ENCODE measurements at places on chromosomes 3 and 15.

- no peak for DNase-seq
These were observed 789.2 kb downstream of the DIPK2A start for GRCh38 chr3:144760831-144761230.

- no peak for DNase-seq
These were observed 601 bp upstream of the HYAL2 start for GRCh38 chr3:50323092-50323600.

GRCh38 chr15:49888323-49888693, 230.7 kb downstream of the ATP8B4 start:
- no peak for DNase-seq

DNA sequence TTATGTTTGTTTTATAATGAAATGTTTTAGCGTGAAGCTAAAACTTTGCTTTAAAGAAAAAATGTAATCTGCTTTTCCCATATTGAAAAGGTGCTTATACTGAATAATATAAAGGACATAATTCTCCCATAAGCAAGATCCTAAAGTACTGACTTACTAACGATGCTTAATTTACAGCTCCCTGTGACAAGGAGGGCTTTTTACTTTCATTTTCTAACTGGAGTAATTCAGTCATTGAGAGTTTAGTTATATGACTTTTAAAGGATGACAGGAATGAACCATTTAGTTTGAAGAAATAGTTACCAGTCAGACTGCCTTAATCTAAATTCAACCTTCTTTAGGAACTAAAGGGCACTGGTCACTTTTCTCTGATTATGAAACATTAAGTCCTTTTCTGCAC, 19.3 kb upstream of the ZPLD1 start:
- no peak for DNase-seq

- DNase-seq: no peak
These were observed 32.9 kb downstream of the AP3S2 start for GRCh38 chr15:89860891-89861290.

GRCh38 chr15:58755956-58756355, 6.4 kb upstream of the ADAM10 start:
- DNase-seq: no peak

- peak; percentile 18 for DNase-seq
These were observed 122.4 kb downstream of the RAP2B start for GRCh38 chr3:153284282-153284938.

- no peak for DNase-seq
These were observed 35.2 kb upstream of the TF start for GRCh38 chr3:133711013-133711412.

GRCh38 chr15:40443846-40444245, 3.1 kb downstream of the BAHD1 start:
- DNase-seq: no peak

DNA sequence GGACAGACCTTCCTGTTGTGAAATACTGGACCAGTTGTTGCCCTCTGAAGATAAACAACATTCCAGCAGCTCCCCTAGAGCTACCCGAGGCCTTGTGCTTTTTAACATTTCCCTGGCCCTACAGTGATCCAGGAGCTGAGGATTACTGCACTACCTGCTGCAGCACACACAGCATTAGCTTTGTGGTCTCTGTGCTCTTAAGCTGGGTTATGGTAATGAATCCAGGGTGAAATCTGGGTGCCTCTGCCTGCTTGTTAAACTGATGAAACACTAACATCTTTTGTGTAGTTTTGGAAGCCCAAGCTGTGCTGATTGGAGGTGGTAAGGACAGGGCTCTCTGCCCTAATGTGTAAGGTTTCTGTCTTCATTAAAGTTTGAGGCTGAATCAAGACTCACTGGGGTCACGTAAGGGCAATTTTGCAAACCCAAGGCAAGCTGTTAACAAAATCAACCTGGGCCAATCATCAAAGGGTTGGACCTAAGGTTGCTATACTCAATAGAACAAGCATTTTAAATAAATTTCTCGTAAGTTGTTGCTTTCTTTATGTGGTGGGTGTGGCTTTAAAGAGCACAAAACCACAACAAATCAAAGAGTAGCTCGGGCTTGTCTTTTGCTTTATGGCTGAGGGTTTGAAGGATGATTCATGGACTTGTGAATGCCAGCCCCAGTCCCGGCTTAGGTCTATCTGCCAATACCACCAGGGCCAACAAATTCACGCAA, 183.9 kb downstream of the TPRG1 start:
- peak; percentile 14 for DNase-seq

GRCh38 chr15:99537344-99537743, 28.4 kb upstream of the MEF2A start:
- DNase-seq: no peak

- DNase-seq: no peak
These were observed 146.9 kb upstream of the PTPRG start for GRCh38 chr3:61414456-61414855.

DNA sequence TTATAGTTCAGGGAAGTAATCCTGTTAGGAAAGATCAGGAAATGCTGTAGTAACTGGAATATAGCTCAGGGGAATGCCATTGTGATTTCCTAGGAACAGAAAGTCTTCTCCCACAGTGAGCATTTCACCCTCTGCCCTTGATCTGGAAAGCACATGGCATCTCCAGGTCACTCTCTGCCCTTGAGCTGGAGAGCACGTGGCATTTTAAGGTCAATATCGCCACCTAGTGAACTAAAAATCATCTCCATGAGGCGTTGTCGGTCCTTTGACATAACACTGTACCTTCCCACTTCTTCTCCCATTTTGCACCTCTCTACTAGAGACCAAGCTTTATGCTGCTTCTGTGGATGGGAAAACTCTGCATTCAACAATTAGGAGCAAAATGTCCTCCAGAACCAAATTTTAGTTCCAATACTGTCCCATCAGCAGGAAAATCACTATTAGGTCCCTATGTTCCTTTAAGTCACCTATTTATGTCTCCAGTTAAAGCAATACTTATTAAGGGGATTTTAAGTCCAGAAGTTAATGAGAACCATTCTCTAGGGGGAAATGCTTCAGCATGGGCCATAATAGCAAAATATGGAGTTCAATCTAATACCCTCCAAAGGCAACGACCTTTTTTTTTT, 54.7 kb upstream of the GK5 start:
- DNase-seq: peak; percentile 5

- no peak for DNase-seq
These were observed 18.9 kb upstream of the COPG1 start for GRCh38 chr3:129230311-129231019.

DNA sequence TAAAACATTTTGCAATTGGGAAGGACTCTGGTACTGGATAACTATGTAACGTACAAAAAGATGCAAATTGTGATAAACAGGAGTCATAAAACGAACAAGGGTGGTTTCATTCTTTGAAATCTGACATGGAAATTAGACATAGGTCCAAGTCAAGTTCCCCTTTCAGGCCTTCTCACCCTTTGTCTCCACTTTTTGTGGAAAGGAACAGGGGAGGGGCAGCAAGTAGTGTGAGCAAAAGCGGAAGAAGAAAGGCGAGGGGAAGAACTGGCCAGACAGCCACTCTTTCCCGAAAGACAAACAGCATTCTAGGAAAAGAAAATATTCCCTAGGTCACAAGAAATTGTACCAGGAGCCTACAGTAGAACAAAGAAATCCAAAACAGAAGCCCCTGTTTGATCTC, 52.6 kb downstream of the MCF2L2 start:
- no peak for DNase-seq

GRCh38 chr3:37904601-37905000, 42.9 kb downstream of the CTDSPL start:
- no peak for DNase-seq

- no peak for DNase-seq
These were observed 114.3 kb downstream of the FAM43A start for GRCh38 chr3:194800002-194800401.

GRCh38 chr15:66996094-66996493, 69.3 kb upstream of the SMAD3 start:
- DNase-seq: no peak

- DNase-seq: no peak
These were observed 14.5 kb upstream of the CCR1 start for GRCh38 chr3:46222435-46223161.

DNA sequence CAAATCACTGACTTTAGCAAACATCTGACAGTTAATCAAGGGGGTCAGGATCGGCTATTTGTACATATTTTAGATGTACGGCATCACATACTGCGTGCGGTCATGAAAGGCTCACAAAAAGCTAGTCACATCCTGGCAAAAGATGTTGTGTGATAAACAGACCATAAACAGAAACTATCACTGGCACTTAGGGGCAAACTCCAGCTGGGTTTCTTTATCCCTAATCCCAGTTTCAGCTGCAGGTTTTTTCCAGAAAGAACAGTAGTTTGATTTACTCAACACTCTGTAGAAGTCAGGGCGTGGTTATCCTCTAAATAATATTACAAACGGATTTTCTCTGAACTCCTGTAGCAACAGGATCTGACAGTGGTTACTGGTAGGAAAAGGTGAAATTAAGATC, 112.4 kb upstream of the BHLHE40 start:
- DNase-seq: no peak

- no peak for DNase-seq
These were observed 47.7 kb downstream of the CHCHD6 start for GRCh38 chr3:126751611-126752302.

DNA sequence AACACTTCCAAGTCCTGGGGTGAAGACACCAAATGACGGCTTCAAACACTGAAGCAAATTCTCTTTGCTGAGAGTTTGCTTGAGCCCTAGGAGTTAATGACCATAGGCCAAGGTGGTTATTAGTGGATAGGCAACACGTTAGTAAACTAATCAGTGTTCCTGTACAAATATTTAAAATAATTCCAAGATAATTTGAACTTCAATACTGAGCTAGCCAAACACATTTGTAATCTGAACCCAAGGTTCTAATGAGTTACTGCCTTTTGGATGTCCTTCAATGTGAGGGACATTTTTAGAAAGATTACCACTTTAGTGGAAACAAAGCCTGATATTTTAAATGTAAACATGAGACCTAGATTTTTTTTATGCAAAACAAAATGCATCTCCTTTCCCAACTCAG, 94.6 kb downstream of the THRB start:
- no peak for DNase-seq

DNA sequence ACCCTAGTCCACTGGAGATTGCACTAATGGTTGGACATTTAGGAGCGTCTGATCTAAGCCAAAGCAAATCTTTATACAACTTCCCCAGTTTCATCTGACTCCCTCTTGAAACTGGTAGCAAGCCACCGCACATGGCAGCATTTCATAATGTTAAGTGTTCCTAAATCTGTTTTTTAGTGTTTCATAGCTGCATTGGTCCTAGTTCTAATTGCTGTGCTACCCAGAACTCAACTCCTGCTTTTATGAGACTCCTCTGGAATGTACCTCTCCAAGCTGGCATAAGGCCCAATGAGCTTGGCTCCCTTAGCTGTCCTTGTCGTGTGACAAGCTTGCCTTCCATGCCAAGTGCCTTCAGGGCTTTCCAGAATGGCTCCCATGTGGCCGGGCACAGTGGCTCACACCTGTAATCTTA, 65.3 kb upstream of the FLNB start:
- DNase-seq: no peak

- DNase-seq: no peak
These were observed 508.2 kb upstream of the TGFBR2 start for GRCh38 chr3:30098243-30098642.

Measured in stimulated activated CD4-positive, alpha-beta T cell treated with anti-CD3 and anti-CD28 coated beads, TNF-alpha, amount 100 ng/mL, for 24 hours (primary cell).